ENCODE measurements at places on chromosomes 1 and 21.

DNA sequence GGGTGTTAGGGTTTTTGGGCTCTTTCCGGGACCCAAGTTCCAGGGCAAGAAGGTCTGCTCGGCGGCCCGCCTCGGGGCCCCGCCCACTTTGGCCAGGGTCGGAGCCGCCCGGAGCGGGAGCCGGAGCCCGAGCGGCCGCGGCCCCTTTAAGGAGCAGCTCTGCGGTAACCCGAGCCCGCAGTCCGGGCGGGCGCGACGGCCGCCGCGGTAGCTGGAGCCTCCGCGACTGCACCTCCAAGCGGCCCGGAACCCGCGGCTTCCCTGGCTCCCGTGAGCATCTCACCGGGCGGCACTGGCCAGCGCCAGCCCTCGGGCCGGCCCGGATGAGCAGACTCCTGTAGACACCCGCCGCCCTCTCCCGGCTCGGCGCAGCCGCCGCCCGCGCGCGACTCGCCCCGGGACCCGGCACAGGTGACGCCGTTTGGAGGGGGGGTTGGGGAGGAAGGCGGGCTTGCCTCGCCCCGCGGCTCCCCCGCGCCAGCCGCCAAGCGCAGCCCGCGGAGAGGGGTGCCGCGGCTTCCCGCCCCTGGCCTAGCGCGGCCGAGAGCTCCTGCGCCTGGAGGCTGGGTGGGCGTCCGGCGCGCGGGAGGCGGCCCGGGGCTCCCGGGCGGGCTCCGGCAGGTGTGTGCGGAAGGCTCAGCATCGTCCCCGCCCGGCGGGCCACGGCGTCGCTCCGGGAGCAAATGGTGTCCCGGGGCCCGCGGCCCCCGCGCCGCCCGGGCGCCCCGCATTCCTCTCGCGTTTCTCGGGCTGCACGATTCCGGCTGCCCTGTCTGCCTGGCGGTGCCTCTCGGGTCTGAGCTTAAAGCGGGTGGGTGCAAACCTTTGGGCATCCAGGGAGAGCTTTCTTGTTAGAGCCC is at the start of gene TLCD4:
TSS of gene TLCD4 (plus strand) at position 149 of the 860 bp plus-strand sequence. CDS start 26,547 bp downstream, outside the sequence.
- H3K4me1 ChIP-seq, result peaks cover 8% of the 10 kb centered on the region
- peak within 1 kb of the TSS; percentile 68 for H3K27ac ChIP-seq
- peaks cover 49% of the 10 kb centered on the region for H3K27me3 ChIP-seq
- DNase-seq, result peak; percentile 24
- H3K4me3 ChIP-seq, result peak within 1 kb of the TSS; percentile 77

DNA sequence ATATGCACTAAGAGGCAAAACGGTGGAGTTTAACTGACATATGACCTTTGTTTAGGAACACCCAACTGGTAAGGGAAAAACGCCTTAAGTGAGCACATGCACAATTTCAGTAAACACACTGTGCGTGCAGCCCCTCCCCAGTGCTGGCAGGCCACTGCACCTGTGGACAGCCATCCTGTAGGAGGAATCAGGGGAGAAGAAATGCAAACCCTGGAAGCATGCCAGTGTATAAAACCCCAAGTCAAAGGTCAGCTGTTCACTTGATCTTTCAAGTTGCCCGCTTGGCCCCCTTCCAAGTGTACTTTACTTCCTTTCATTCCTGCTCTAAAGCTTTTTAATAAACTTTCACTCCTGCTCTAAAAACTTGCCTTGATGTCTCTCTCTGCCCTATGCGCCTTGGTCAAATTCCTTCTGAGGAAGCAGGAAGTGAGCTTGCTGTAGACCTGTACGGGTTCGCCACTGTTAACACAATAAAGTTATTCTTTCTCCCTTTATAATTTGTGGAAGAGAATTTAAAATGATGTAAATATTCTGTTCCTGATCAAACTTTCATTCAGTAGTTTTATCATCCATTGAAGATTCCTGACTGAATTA is 31.8 kb downstream of the USP25 start:
- peaks cover 63% of the 10 kb centered on the region for H3K4me1 ChIP-seq
- H3K4me3 ChIP-seq, result no peak overlapping the region
- H3K27ac ChIP-seq, result no peak overlapping the region

- H3K36me3 ChIP-seq, result peaks cover 53% of the 10 kb centered on the region
- peak overlapping the region; percentile 99 for H3K4me3 ChIP-seq
- H3K27me3 ChIP-seq, result no peaks in the 10 kb centered on the region
- peak overlapping the region; percentile 98 for H3K27ac ChIP-seq
These were observed 640 bp downstream of the JTB start for GRCh38 chr1:153976819-153977249.

- peak; percentile 24 for DNase-seq
- H3K4me1 ChIP-seq, result peaks cover 6% of the 10 kb centered on the region
- H3K4me3 ChIP-seq, result no peak overlapping the region
- H3K27ac ChIP-seq, result no peak overlapping the region
- peaks cover 11% of the 10 kb centered on the region for H3K27me3 ChIP-seq
These were observed 32.4 kb downstream of the CDK18 start for GRCh38 chr1:205536759-205537361.

DNA sequence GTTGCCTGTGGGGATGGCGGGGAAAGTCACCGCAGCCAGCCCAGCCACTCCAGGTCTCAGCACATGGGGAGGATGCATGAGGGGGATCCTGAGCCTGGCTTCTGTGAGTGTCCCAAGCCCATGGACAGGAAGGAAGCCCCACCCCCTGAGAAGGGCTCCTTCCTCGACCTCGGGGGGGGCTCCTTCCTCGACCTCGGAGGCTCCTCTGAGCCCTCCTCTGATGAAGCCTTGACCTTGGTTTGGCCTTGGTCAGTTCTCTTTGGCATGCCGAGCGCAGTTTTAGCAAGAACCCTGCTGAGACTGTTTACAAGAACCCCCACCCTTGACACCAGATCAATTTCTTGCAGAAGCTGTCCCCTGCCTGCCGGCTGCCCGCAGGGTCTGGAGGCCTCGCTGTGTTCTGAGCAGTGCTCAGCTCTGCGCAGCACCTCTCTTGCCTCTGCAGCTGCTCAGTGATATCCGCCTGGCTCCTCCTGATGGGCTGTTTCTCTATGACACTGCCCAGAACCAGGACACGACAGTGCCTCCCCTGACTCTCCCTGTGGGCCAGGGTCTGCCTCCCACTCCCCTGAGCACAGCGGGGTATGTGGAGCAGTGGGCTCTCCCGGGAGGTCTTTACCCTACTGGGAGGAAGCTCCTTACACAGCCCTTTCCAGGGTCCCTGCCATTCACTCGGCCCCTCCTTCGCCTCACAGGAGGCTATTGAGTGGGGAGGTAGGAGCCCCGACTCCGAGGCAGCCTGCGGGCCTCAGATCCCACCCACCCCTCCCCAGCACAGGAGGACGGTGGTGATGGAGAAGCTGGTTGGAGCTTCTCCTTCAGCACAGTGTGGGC is 15.4 kb downstream of the ACTRT2 start:
- H3K27ac ChIP-seq, result no peak overlapping the region
- no peak overlapping the region for H3K4me3 ChIP-seq
- no peaks in the 10 kb centered on the region for H3K27me3 ChIP-seq
- DNase-seq, result no peak
- H3K4me1 ChIP-seq, result peaks cover 19% of the 10 kb centered on the region
- H3K36me3 ChIP-seq, result no peaks in the 10 kb centered on the region

DNA sequence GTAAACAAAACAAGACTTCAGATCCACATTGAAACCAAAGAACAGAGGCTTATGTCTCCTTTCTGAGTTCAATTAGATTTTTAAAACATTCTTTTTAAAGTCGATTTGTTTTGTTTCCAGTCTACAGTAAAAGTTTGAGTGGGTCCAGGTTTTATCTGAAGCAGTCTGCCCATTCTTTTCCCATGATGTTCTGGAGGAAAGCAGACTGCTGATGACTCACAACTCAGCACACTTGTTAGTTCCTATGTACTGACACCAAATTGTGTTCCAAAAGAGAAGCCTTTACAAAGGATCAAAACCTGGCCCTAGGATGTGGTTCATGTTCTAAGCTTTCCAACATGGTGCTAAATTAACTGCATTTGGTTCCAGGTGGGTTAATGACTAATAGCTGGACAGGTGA is 11.4 kb upstream of the CCN1 start:
- H3K4me3 ChIP-seq, result no peak overlapping the region
- peaks cover 9% of the 10 kb centered on the region for H3K4me1 ChIP-seq
- no peaks in the 10 kb centered on the region for H3K36me3 ChIP-seq

DNA sequence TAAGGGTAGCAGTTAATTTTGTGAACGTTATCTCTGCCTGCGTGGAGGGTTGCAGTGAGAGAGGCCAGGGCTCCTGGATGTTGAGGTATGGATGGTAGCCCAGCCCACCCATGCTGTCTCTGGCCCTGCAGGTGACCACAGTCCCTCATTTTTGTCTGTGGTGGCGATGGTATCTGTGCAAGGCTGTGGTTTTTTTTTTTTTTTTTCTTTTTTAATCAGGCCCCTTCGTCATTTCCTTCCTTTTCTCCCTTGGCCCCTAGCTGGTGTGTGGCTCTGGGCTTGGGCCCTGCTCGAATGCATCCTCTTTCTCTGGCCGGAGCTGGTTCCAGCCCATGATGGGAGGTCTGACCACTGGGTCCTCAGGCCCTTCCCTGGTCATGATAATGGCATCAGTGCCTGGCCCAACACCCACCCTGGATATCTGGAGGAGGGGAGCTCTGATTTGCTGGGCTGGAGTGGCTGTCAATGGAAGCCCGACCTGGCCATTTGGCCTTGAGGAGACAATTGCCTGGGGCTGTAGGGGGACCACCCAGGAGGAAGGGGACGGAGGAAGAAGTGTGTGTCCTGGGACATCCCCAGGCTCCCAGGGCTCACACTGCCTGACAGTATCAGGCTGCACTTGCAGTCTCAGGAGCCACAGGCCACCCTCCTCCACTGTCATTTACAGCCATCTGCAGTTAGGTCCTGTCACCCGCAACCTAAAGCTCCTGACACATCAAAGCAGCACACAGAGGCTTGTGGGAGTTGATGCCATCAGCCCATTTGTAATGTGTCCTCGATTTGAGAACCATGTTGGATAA is 8.1 kb upstream of the RNF187 start:
- no peaks in the 10 kb centered on the region for H3K36me3 ChIP-seq
- peaks cover 32% of the 10 kb centered on the region for H3K4me1 ChIP-seq
- H3K27ac ChIP-seq, result peak overlapping the region; percentile 83
- peak overlapping the region; percentile 19 for H3K4me3 ChIP-seq

GRCh38 chr1:241825581-241825980 is 22.4 kb upstream of the EXO1 start:
- no peaks in the 10 kb centered on the region for H3K27me3 ChIP-seq
- no peak for DNase-seq
- H3K27ac ChIP-seq, result no peak overlapping the region
- no peaks in the 10 kb centered on the region for H3K36me3 ChIP-seq
- no peaks in the 10 kb centered on the region for H3K4me1 ChIP-seq

- H3K27me3 ChIP-seq, result no peaks in the 10 kb centered on the region
- peaks cover 26% of the 10 kb centered on the region for H3K4me1 ChIP-seq
- DNase-seq, result no peak
- no peaks in the 10 kb centered on the region for H3K36me3 ChIP-seq
- H3K4me3 ChIP-seq, result no peak overlapping the region
These were observed 19.5 kb upstream of the PADI1 start for GRCh38 chr1:17185485-17185860.

All from activated CD8-positive, alpha-beta T cell treated with anti-CD3 and anti-CD28 coated beads for 36 hours (primary cell).